ENCODE measurements at places on chromosomes 6 and 20.

GRCh38 chr6:121187200-121187832, 147.0 kb downstream of the TBC1D32 start:
- DNase-seq = no peak

DNA sequence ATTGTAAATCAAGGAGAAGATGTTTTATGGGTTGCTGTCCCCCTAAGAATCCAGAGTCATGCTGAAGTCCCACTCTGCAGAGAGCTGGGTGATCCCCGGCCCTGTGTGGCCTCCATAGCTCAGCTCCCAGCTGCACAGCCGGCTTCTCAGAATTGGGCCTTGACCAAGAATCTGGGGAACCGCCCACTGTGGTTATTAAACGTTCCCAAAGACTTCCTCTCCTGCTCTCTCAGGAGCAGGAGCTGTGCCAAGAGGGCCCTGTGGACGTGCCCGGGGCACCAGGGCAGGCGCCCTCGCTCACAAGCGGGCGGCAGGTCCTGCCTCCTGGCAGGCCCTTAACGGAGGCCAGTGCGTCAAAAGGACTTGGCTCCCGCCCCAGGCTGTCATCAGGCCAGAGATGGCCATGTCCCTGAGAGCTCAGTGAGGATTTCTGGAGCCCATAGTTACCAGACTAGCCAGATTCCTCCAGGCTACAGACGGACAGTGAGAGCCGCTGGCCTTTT, 30.4 kb downstream of the ZC3H12D start:
- DNase-seq = no peak

GRCh38 chr6:13071550-13072345, 256.6 kb downstream of the TBC1D7 start:
- DNase-seq = no peak

- DNase-seq = no peak
These were observed 32.3 kb upstream of the RSPO4 start for GRCh38 chr20:1034415-1034789.

- DNase-seq = no peak
These were observed 73.1 kb downstream of the NCOA3 start for GRCh38 chr20:47574616-47575364.

GRCh38 chr20:19222520-19223040, 10.1 kb downstream of the SLC24A3 start:
- DNase-seq = no peak

DNA sequence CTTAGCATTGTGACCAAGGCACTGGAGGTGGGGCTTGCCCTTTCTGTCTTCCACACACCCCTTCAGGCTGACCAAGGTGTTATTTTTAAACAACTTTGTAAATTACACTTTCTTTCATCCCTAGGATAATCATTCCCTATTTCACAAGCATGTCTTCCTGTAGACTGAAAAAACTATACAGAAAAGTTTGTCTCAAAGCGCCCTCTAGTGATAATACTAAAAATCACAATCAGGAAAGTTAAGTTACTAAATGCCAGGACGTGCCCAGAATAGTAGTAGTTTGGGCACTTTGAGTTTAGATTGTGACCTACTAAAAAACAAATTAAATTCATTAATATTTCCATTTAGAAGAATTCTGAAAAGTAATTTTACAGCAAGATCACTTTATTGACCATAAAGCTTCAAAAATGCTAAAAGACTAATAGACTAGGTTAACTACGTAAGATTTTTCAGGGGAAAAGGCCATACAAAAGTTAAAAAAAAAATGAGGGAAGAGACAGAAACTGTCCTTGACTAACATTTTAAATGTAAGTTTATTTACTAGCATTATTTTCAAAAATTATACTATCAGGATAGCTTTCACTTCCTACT, 123.3 kb upstream of the DUSP22 start:
- no peak for DNase-seq

GRCh38 chr6:117616391-117617209, 14.3 kb upstream of the GOPC start:
- DNase-seq = peak; percentile 69

Data from CD4-positive, alpha-beta T cell treated with Interferon gamma for 1 hour (primary cell).